ENCODE measurements at places on chromosomes 5 and 9. TPM values are rescaled to one million over a fixed set of nuclear protein-coding genes. Genes with fewer than 3 reads are reported as not detected.

SPEF2 gene
- 3.5 TPM for total RNA-seq

S100Z gene
- total RNA-seq = not detected

ANKRD34B gene
- total RNA-seq = not detected

SLC2A6 gene
- total RNA-seq = 13.5 TPM

STKLD1 gene
- not detected for total RNA-seq

ARL14EPL gene
- not detected for total RNA-seq

PCDHGB1 gene
- 3.6 TPM for total RNA-seq

GRCh38 chr5:140337880-140338279 lies 8.5 kb downstream of the HBEGF start:
- no peak for DNase-seq

DNA sequence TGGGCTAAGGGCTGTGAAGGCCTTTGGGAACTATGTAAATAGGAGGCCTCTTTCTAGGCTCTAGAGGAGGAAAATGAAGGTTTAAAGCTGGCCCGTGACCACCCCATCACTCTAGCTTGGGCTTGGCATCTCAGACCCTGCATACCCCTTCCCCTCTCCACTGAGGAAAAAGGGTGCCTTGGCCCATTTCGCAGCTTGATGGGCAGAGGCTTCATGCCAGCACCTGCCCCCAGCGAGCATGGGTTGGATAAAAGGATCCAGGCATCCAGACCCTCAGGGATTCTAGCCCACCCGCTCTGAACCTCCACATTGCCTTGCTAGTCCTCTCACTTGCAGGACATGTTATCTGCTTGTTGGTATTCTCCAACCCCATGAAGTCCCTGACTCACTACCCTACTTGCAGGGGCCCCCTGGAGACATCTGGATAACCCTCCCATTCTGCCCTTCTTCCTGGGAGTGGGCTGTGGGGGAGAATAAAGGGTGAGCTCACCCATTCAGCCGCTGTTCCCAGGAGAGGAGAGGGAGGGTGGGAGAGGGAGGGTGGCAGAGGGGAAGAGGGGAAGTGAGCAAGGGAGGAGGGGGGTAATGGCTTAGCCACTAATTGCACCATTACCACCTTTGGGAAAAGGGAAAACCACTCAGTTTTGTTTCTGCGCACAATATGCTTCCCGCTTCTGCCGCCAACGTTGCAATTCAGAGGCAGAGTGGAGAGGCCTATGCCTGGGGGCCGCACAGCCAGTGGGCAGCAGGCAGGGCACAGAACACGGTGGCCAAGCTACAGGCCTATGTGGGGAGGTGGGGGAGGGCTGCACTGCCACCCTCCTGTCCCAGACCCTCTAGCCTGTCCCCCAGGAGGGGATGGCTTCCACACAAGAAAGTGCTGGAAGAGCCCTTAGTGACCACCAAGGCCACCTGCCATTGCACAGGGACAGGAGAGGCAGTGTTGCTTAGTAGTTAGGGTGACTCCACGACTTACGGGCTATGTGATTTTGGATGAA lies 2.1 kb upstream of the CAMK2A start:
- DNase-seq = no peak

DNA sequence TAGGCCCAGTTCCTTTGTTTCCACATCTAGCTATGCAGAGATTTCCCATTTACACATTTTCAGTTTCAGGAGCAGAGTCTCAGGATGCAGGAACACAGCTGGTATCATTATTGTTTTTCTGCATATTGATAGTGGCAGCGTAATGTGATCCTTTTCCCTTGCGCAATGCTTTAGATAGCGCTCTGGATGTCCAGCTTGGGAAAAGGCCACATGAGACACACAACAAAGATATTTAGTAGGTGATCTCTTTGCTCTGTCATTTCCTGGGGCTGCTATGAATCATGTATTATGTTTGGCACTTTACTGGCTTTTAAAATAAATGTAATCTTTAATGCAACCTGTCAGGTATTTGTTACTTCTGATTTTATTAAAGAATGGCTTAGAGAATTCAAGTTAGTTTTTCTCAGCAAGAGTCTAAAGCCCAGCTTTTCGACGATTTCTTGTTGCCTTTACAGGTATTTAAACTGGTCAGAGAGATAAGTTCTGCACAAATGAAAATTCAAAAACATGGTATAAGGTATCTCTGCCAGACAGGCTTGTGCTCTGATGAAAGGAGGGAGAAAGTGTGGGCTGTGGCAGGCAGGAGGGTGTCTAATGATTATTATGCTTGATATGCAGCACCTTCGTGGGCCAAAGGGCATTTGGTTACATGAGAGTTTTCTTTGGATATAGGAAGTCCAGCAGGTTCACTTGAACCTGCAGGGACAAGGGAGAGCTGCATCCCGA lies 42.2 kb downstream of the PTTG1 start:
- DNase-seq = peak; percentile 87

DNA sequence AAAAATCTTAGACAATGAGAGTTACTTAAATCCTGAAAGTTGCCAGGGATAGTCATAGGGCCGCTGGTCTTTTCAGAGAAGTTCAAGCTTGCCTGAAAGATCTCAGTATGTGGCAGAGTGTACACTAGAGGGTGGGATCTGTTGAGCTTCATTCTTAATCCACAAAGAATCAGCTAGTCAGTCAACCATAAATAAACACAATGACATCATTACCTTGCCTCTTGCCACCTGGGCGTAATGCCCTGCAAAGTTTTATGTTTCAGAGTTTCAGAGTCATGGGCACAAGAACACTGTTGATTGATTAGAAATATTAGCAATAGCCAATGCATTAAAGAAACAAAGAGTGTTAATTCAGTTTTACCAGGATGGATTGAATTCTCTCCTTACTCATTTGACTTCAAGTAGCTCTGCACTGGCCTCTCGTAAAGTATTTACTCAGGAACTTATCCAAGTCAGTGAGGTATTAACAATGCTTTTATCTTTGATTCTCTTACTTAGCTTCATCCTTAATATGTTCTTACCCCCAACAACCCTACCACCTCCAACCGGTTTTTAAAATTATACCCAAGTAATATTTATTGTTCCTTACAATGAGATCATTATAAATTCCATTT lies 14.3 kb upstream of the ANXA1 start:
- DNase-seq = no peak

- DNase-seq = peak; percentile 84
Observed at GRCh38 chr5:145347026-145347616, 488.0 kb downstream of the PRELID2 start.

- no peak for DNase-seq
Observed at GRCh38 chr5:58825899-58826298, 243.0 kb downstream of the RAB3C start.

DNA sequence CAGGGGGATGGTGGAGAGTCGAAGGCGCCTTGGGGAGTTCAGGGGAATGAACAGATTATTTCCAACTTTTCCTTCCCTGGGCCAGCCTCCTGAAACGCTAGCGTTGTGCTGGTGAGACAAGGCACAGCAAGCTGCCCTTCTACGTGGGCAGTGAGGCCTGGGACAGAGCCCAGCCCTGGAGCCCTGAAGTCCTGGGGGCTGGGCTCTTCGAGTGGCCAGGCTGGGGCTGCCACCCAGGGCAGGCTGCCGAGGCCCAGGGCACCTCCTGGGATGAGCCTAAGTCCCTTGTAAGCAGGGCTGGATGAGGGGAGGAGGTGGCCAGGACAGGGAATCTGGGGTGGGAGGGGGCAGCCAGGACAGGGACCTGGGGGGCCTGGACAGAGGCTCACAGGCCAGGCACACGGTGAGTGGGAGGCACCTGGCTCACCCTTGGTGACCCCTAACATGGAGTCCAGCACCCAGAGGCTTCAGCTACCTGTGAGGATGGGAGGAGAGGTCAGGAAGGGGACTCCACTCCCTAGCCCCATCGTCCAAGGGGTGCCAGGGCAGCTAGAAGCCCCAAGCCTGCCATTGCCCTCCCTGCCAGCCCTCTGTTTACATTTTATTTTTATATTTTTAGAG lies 1.3 kb upstream of the LCN12 start:
- no peak for DNase-seq

GRCh38 chr9:28735738-28736342 lies 1162.6 kb upstream of the C9orf72 start:
- no peak for DNase-seq

DNA sequence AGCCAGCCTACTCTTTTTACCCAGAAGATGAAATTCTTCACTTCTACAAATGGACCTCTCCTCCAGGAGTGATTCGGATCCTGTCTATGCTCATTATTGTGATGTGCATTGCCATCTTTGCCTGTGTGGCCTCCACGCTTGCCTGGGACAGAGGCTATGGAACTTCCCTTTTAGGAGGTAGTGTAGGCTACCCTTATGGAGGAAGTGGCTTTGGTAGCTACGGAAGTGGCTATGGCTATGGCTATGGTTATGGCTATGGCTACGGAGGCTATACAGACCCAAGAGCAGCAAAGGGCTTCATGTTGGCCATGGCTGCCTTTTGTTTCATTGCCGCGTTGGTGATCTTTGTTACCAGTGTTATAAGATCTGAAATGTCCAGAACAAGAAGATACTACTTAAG lies 16.6 kb downstream of the OCLN start:
- no peak for DNase-seq

DNA sequence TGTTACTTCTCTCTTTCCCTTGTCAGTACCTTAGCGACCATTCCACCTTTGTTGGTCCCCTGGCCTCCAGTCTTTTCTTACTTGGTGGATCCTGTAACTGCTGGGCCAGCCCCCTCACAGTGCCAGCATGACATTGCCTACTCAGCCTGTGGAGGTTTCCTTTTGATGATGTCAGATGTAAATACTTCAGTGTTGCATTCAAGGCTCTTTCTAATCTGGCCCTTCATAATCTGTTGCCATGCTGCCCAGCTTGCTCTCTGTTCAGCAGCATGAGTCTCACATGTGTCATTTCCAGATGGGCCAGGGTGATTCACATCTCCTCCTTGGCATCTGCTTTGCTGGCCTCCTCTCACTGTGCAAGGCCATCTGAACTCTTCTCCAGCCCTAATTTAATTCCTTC lies 57.1 kb downstream of the MAST4 start:
- DNase-seq = peak; percentile 22

- DNase-seq = no peak
Observed at GRCh38 chr5:50807661-50808060, 141.2 kb downstream of the PARP8 start.

GRCh38 chr9:97979788-97980478 lies 3.2 kb upstream of the ANP32B start:
- no peak for DNase-seq

- DNase-seq = no peak
Observed at GRCh38 chr9:72997387-72997995, 44.6 kb upstream of the ALDH1A1 start.
